Glomerular endothelial cell (primary cell): ENCODE measurements at places on chromosomes 16 and 17. TPM values are rescaled to one million over a fixed set of nuclear protein-coding genes. Genes with fewer than 3 reads are reported as not detected.

DNA sequence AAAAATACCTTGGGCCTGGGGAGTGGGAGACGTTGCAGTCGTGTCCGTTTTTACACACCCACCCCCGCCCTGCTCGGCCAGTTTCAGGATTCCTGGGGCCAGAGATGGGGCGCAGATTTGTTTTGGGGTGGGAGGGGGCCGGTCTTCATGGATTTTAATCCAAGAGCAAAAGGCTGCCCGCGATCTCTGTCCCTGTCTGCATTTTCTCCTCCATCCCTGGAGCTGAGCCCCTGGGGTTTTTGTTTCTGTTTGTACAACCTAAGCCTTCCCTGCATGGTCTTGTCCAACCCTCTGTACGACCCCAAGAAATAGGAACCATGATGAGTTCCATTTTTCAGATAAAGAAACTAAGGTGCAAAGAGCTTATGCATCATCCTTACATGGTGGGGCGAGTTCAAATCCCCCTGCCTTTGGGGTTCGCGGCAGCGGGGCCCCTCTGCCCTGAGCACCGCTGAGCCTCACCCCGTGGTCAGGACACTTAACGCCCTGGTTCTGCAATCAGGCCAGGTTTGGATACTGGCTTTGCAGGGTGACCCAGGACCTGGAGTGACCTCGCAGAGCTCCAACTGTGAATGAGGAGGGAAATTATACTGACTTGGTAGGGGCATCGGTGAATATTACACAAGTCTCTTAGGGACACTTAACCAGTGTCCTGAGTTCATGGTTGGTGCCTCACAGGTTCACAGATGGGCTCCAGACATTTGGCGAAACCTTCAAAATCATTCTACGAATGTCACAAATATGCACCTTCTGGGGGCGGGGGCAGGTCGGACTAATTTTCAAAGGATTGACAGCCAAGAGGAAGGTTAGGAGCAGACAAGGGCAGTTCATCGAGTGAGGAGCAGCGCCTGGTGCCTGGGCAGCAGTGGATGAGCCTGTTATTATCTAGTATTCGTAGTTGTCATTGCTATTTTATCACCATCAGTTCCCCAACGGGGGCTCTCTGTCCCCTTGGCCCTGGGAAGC is 4.1 kb upstream of the FOXF1 start:
- no peak for DNase-seq

DNA sequence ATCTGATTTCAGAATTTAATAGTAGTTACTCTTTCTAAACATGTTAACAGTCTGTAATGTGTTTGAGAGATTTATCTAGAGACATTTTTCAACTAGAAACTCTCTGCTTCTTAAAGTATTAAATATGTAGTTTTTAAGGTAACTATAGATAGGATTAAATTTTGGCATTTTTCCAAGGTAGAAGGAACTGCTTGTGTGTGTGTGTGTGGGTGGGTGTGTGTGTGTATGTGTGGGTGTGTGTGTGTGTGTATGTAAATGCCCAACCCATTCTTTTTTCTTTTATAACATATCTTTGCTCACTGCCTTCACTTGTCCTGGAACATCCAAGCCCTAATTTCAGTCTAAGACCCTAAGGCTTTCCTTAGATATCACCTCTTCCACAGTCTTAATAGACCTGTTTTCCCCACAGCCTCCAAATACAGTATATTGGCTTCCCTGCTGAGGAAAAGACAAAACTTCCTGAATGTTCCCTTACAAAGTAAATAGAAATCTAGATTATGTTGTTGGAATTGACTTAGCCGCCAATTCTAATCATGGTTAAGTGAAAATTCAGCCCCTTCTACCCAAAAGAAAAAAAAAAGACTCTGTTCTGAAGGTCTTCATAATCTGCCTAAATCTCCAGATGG is 33.5 kb downstream of the NUP93 start:
- DNase-seq, result no peak

ITGA2B gene
- total RNA-seq, result 0.23 and 0.24 TPM in 2 replicates

LLGL2 gene
- total RNA-seq, result 3.4 and 8.5 TPM in 2 replicates

CBFB gene
- 52.3 and 60.4 TPM in 2 replicates for total RNA-seq

DNA sequence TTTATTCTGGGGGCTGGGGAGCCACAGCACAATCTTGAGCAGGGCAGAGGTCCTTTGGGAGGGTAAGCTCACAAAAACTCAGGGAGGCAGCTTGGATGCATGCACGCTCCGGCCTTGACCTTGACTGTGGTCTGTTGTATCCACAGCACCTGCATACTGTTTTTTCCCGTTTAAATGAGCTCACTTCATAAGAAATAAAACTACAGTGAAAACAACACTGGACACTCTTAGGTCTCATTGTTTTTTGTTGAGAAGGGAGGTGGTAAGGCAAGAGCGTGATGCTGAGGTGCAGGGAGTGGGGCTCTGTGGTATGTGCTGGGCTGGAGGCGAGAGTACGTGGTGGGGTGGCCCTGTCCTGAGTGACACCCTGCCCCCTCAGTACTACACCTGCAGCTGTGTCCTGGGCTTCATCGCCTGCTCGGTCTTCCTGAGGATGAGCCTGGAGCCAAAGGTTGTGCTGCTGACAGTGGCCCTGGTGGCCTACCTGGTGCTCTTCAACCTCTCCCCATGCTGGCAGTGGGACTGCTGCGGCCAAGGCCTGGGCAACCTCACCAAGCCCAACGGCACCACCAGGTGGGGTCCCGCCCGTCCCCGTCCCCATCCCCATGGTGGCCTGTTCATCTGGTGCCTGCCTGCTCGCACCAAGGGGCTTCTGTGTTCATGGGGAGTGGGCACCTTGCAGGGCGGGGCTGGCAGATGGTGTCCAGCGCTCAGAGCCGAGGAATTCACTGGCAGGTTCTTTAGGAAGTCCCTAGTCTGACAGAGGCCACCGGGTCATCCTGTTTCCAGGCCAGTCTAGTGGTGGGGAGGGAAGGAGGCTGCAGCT is 44.2 kb downstream of the ADCY7 start:
- DNase-seq, result no peak

DNA sequence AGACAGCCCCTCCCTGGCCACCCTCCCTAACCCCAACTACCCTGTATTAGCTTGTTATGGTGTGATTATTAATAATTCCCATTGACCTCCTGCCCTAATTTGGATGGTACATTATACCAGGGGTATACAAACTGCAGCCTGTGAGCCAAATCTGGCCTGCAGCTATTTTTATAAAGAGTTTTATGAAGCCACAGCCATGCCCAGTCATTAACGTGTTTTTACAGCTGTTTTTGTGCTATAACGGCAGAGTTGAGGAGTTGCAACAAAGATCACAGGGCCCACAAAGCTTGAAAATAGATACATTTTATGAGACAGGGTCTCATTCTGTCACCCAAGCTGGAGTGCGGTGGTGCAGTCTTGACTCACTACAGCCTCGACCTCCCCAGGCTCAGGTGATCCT is 6.0 kb downstream of the METTL22 start:
- DNase-seq, result no peak
